Activated CD4-positive, alpha-beta T cell treated with anti-CD3 and anti-CD28 coated beads, Interleukin-2, amount 50 U/mL, for 4 hours (primary cell): ENCODE measurements at places on chromosomes 13 and 19.

- DNase-seq, result no peak
These were observed 44.8 kb downstream of the ANKRD10 start for GRCh38 chr13:110869805-110870706.

- DNase-seq, result no peak
These were observed 10.6 kb downstream of the ATP11A start for GRCh38 chr13:112700291-112701060.

- DNase-seq, result no peak
These were observed 255.7 kb downstream of the DLEU7 start for GRCh38 chr13:50587645-50588373.

GRCh38 chr13:45851171-45851921 lies at the start of gene SIAH3:
Gene SIAH3 (minus strand): TSS chr13:45851753. CDS start chr13:45851629, 124 bp downstream.
- no peak for DNase-seq

GRCh38 chr19:7458675-7459074 lies 30.2 kb downstream of the PEX11G start:
- DNase-seq, result no peak

GRCh38 chr19:39613597-39613996 lies 11.3 kb downstream of the LGALS13 start:
- no peak for DNase-seq

- no peak for DNase-seq
These were observed 25.2 kb downstream of the BRD4 start for GRCh38 chr19:15307169-15307568.

GRCh38 chr13:35557475-35557874 lies 81.0 kb upstream of the MAB21L1 start:
- DNase-seq, result no peak

DNA sequence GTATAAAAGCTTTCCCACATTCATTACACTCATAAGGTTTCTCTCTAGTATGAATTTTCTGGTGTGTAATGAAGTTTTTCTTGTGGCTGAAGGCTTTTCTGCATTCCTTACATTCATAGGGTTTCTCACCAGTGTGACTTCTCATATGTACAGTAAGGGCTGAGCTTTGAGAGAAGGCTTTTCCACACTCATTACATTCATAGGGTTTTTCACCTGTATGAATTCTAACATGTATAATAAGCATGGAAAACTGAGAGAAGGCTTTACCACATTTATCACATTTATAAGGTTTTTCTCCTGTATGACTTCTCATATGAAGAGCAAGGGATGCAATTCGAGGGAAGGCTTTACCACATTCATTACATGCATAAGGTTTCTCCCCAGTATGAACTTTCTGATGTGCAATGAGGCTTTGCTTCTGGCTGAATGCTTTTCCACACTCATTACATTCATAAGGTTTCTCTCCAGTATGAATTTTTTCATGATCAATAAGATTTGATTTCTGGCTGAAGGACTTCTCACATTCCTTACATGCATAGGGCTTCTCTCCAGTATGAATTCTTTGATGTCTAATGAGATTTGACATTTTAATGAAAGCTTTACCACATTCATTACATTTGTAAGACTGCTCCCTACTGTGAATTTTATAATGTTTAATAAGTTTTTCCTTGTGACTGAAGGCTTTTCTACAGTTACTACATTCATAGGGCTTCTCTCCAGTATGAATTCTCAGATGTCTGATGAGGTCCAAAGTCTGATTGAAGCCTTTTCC lies 42.6 kb downstream of the ZNF527 start:
- DNase-seq, result no peak

- DNase-seq, result no peak
These were observed 120.0 kb downstream of the UQCRFS1 start for GRCh38 chr19:29092712-29093552.

DNA sequence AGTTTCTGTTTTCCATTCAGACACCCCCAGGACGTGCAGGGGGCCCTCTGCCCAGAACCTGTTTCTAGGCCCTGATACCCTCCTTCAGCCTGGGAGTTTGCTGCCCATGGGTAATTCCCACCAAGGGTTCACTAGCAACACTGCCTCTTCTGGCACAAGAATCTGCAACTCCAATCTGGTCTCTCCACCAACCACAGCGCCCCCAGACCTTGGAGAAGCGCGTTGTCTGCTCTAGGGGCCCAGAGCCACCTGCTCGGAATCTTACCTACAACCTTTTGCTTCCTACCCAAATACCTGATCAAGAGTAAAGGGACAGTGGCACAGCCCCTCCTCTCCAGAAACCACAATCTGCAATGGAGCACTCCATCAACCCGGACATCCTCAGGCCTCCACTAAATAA lies 763 bp downstream of the ZNF180 start:
- DNase-seq, result no peak

DNA sequence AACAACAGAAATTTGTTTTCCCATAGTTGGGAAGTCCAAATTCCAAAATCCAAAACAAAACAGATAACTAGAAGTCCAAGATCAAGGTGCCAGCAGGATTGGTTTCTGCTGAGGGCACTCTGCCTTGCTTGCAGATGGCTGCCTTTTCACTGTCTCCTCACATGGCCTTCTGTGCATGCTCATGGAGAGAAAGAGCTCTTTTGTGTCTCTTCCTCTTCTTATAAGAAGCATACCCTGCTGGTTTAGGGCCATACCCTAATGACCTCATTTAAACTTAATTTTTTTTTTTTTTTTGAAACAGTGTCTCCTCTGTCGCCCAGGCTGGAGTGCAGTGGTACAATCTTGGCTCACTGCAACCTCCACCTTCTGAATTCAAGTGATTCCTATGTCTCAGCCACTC lies 1974.1 kb upstream of the PCDH20 start:
- DNase-seq, result no peak

- no peak for DNase-seq
These were observed 782.4 kb upstream of the GPC6 start for GRCh38 chr13:92444244-92444643.

GRCh38 chr13:52884429-52885010 lies 36.1 kb upstream of the PCDH8 start:
- no peak for DNase-seq

DNA sequence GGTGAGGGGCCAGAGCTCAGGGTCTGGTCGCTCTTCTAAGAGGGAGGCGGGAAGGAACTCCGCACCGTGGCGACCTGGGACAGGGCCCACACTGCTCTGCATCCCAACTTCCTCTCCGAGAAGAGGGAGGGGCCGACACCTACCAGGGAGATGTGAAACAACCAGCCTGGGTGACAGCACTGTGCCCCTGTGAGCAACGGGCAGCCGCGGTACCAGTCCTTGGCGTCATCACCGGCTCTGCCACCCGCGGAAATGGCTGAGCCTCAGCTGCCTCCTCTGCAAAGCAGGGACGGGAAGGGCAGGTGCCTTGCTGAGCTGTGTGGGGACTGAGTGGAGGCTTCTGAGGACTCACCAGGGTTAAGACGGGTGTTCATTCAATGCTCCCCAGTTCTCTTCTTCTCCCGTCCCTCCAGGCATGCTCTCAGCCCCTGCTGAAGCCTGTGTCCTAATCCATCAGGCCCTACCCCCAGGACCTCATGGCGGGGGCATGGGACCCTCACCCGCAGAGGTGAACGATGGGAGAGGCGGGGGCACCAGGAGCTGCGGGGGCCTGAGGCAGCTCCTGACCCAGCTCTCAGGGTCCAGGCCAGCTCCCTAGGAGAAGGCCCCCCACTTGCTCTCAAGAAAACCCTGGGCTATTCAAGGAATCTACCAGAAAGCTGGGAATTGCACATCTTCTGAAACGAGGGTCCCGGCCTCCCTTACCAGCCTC lies 9.3 kb downstream of the ZNF787 start:
- no peak for DNase-seq

DNA sequence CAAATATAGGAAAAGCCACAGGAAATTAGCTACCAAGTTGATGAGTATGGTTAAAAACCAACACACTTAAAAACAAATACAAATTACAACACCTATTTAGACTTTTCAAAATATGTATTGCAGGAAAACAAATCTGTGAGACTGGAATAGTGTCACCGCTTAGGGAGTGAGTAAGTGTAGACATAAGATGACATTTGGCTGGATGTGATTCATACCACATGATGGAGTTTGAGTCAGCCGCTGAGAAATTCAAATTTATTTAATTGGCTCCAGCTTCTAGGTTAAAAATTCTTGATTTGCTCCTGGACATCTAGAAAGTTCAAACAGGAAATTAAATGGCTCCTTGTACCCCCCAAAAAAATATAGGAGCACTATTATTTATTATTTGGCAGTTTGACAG lies 531.7 kb downstream of the SLITRK1 start:
- DNase-seq, result no peak

- no peak for DNase-seq
These were observed 151.0 kb downstream of the DCT start for GRCh38 chr13:94328381-94329041.

DNA sequence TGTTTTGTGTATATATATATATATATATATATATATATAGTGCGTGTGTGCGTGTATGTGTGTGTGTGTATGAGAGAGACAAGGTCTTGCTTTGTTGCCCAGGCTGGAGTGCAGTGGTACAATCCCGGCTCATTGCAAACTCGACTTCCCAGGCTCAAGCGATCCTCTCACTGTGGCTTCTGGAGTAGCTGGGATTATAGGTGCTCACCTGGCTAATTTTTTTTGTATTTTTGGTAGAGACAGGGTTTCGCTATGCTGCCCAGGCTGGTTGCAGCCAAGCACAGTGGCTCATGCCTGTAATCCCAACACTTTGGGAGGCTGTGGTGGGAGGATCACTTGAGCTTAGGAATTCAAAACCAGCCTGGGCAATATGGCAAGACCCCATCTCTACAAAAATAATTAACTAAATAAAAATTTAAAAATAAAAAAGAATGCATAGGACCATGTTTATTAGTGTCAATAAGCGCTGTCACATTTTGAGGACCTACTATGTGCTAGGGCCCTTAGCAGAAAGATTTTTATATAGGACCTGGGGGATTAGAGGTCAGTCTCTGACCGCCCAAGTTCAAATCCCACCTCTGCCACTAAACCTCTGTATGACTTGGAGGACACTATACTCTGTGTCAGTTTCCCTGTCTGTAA lies 1.8 kb downstream of the PVR start:
- DNase-seq, result no peak
